ENCODE measurements at places on chromosomes 2 and 18.

DNA sequence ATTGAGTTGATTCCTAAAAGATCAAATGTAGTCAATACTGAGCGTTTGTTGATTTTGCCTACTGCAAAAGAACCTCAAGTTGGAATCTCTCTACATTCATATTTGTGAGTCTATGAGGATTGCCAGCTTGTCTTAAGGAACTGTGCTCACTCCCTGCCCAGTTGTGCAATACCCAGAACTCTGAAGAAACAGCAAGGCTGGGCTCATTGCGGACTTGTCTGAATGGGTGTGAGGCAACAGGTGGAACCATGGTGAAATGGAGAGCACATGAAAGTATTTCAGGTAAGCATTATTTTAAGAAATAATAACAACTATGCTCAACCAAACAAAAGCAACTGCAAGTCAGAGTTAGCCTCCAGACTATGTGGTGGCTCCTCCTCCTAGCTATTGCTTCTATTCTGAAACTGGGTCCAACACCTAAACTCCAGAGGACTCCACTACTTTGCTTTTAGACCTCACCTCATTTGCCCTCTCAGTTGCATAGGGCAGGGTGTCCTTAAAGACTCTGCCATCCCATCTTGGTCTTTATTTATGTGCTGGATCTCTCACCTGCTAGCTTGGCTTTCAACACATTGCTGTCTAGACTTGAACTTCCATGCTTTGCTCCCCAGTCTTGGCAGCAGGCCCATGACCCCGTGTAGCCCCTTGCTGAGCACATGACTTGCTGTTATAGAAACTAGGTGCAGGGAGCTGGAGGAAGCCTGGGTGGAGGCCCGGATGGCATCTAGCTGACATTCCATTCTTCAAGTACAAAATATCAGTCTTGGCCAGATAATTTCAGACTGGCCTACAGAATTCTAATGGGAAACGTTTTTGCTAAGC is 94.8 kb upstream of the ARL5A start:
- no peak for DNase-seq

DNA sequence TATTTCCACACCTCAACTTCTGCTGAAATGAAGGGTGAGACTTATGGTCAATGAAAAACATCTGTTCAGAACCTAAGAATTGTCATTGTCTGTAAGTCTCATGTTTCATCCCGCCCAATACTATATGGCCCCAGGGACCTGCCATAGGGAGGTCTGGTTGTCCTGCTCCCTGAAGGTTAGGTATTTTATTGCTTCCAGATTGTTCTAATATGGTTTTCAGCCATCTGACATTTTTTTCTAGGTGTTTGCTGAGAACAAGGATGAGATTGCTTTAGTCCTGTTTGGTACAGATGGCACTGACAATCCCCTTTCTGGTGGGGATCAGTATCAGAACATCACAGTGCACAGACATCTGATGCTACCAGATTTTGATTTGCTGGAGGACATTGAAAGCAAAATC is 7.3 kb downstream of the XRCC5 start:
- DNase-seq = no peak

GRCh38 chr18:56575819-56576663 is 62.4 kb downstream of the TXNL1 start:
- DNase-seq = no peak

GRCh38 chr2:137173463-137173862 is 408.1 kb downstream of the THSD7B start:
- no peak for DNase-seq

DNA sequence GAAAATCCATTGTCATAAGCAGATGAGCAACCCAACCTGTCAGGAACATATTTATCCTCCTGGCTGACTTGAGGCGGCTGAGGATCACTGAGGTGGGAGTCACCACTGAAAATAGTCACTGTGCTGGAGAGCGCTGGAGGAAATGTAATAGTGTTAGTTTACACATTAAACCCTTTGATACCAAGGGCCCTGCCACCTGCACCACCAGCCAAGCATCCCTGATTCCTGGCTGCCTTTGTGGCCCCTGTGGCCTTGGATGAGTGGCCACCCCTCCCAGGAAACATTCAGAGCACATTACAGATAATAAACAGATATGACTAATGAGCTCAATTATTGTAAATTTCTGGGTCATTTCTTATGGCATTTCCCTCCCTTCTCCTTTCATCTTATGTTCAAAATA is 105.9 kb downstream of the LYPD1 start:
- DNase-seq = no peak

GRCh38 chr2:33373986-33374385 is 102.5 kb upstream of the RASGRP3 start:
- peak; percentile 72 for DNase-seq

GRCh38 chr2:101545950-101546349 is 71.0 kb upstream of the RFX8 start:
- DNase-seq = no peak

DNA sequence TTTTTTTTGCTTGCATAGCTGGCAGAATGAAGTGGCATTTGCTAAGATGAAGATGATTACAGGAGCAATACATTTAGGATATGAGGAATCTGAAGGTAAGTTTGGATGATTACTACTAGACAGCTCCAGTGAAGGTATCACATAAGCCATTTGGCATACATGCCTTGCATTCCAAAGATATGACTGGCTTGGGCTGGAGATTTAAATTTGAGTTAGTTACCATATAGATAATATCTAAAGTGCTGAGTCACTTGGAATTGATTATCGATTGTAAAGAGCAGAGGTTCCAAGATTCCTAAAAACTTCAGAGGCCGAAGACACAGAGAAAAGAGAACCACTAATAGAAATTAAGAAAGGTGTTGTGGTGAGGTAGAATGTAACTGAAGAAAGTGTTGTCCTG is 1026.4 kb downstream of the DSC3 start:
- DNase-seq = no peak

- DNase-seq = no peak
Observed at GRCh38 chr2:195051401-195051800, 605.6 kb upstream of the SLC39A10 start.

DNA sequence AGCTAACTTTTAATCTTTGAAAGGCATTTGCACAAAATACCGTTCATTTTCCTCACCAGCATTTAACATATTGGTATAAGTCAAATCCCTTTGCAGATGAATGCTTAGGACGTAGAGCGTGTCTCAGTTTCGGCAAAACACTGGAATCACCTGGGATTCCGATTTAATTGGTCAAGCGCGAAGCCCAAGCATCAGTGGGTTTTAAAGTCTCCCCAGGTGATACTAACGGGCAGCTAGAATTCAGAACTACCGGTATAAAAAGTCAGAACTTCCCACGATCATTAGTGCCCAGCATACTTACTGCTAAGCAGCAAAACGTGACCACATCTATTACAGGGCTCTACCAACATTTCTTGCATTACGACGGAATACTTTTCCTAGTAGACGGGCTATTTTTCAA is 24.6 kb downstream of the ALPK2 start:
- DNase-seq = no peak

GRCh38 chr18:48599391-48599790 is 60.6 kb downstream of the CTIF start:
- DNase-seq = no peak

GRCh38 chr2:31457651-31458050 is 43.1 kb upstream of the XDH start:
- no peak for DNase-seq

DNA sequence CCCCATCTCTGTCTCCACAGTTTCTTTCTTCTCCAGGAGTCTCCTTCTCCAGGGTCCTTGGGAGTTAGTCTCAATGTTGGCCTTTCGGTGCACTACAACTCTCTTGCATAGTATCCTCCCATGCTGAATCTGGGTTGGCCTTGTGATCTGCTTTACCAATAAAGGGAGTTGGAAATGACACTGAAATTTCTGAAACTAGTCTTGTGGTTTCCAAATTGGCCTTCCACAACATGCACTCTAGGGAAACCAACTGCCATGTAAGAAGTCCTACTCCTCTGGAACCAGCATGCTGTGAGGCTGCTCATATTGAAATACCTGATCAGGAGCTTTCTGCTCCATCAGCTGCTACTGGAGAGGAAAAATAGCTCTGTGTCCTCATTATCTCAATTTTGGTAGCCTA is 9.9 kb upstream of the ABHD3 start:
- DNase-seq = no peak

DNA sequence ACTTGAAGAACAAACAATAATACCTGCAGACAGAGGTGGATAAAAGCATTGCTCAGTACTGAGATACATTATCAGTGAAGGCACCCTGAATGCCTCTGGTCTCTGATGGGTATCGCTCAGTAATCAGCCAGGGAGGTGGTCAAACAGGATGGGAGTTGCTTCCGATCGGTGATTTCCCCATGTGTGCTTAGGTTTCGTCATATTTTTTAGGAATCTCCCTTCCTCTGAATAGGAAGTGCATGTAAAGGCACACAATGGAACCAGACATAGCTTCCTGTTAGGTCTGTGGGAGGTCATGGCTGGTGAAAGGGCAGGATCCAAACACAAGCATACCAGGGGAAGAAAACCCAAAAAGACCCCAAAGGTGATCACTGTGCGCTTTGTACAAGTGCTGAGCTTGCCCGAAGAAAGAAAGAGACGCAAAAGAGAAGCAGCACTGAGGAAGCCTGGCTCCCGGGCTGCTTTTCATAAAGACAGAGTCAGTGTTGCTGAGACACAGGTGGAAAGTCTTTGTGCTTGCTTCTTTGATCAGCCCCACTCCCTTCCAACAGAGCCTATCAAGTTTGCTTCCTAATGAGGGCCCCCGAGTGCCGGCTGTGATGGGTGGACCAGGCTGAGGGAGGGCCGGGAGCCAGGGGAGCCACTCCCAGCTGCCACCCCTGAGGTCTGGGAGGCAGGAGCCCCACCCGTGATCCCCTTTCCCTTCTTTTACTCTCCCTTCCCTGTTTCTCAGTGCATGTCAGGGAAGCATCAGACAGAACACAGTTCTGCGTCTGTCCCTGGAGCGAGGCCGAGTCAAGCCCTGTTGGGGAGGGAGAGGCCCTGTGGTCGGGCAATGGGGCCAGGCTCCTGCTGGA is 138.2 kb downstream of the SH3RF3 start:
- no peak for DNase-seq

DNA sequence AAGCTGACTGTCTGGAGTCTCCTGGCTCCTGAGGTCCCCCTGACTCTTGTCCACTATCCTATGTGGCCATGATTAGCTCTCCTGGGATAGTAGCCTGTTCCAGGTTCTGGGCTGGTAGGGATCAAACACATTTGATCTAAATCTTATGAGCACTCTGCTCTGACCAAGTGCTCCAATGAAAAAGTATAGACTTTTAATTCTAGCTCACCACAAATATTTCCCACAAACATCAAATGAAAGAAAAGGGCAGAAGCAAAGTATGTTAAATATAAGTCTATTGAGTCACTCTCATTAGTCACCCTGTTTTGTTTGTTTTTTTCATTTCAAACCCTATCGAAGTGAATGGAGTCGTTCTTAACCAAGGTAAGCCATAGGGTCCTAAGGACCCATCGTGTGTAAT is 39.7 kb upstream of the NEDD4L start:
- DNase-seq = no peak

GRCh38 chr2:189109921-189110397 is 69.6 kb downstream of the COL5A2 start:
- DNase-seq = no peak

DNA sequence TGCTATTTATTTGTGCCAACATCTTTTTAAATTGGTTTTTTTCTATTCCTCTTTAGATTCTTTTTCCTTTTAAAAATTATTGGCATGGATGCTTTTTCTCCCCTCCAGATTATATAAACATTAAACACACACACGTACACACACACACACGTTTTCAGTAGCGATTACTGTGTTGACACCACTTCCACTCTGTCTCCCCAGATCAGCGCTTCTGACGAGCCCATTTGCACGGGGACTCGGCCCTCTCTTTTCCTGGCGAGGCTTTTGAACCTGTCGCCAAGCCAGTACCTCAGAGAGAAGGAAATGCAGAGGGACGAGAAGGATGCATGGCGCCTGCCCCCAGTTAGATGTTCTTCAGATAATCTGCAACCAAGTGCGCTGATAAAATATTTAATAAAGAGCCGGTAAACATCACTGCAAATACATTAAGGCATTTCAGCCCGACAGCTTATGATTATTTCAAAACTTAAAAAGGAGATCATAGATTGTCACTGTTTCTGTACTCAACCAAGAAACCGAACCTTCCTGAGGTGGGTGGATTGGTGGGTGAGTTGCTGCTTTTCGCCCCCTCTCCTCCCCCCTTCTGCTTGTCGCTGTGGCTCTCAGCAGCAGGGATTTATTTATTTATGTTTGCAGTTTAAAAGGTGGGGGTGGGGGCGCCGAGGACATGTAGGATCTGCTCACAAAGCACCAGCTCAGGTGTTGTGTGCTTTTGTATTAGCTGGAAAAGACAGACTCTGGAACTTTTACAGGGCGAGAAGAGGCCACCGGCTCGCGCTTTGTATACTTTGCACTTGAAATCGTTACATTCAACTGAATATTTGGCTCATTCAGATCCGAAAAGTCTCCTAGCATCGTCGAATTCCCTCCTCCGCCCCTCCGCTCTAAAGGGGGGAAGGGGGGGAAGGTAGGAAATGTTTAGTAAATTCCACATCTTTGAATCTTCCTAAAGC is 787 bp upstream of the TBR1 start:
- DNase-seq = no peak

DNA sequence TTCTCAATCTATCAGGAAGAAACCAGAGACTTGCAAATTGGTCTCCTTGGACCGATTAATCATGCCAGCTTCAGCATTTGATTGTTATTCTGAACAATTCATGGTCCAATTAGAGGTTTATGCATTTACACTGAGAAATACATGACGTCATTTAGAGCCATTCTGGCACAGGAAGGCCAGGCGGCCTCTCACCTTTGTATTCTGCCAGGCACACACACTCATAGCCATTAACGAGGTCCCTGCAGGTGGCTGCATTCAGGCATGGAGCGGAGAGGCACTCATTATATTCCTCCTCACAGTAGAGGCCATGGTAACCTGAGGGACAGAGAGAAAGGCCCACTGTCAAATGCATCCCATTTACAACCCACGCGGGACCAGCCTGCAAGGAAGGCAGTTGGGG is 146.8 kb upstream of the PID1 start:
- DNase-seq = no peak

DNA sequence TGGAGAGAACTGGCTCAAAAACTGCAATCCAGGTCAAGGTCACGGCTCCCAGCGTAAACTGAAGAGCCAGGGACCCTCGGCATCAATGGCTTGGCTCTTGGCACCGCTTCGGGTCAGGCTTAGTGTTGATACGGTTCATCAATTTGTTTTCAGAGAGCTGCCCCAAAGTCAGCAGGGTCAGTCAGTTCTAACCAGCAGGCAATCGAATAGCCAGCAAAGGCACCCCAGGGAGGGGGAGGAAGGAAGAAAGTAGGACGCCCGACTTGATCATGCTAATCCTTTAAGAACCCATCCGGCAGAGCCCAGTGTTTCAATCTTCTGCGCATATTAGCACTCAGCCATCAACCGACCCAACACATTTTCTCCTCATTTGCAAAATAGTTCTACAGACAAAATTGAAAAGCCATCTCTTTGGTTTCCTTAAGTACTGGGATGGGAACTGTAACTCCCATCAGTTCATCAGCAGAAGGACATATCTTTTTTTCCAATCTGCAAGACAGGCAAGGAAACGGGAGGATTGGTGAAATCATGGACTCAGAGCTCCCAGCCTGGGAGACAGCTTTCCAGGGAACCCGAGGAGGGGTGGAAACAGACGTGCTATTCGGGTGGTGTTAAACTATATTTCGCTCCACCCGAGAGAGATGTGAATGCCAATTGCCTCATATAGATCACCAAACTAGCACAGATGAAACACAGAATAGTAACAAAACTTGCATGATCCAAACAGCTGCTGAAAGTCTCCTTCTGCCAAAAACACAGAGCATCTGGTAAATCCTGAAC is 40.7 kb upstream of the CABLES1 start:
- DNase-seq = no peak

Data from AG09319 (cell line).